ENCODE measurements at places on chromosomes 3 and 15. TPM values are rescaled to one million over a fixed set of nuclear protein-coding genes. Genes with fewer than 3 reads are reported as not detected.

CDAN1 gene
- polyA plus RNA-seq = 19.2 TPM

KLHL40 gene
- not detected for polyA plus RNA-seq

RTP4 gene
- 0.70 TPM for polyA plus RNA-seq

LAMB2 gene
- polyA plus RNA-seq = 435 TPM

FAM43A gene
- 3.7 TPM for polyA plus RNA-seq

SCAANT1 gene
- polyA plus RNA-seq = 1.0 TPM

TGM4 gene
- polyA plus RNA-seq = 0.18 TPM

GUCA1C gene
- 0.52 TPM for polyA plus RNA-seq

SLC12A1 gene
- polyA plus RNA-seq = 433 TPM

ISLR gene
- 43.2 TPM for polyA plus RNA-seq

GRCh38 chr3:150682279-150682678 is 21.4 kb downstream of the ERICH6 start:
- DNase-seq = no peak

DNA sequence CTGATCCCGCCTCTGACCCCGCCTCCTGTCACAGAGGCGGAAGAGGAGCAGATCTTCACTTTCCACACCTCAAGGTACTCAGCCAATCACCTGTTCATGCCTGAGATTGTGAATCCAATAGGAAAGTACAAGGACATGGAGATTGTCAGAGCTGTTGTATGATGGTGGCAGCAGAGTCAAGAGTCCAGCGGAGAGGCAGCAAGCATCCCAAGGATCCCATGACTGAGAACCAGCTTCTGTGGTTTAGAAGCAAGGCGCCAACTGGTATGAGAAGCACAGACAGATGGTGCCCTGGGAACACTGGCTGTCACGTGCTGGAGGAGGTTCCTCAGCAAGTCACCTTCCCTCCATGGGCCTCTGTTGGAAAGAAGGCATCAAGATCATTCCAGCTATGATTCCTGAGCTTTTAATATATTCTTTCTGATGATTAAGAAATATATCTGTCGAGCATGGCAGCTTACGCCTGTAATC is 93.9 kb downstream of the CPN2 start:
- DNase-seq = no peak

- DNase-seq = no peak
Measured at GRCh38 chr15:73153447-73153846, 101.2 kb downstream of the NEO1 start.

DNA sequence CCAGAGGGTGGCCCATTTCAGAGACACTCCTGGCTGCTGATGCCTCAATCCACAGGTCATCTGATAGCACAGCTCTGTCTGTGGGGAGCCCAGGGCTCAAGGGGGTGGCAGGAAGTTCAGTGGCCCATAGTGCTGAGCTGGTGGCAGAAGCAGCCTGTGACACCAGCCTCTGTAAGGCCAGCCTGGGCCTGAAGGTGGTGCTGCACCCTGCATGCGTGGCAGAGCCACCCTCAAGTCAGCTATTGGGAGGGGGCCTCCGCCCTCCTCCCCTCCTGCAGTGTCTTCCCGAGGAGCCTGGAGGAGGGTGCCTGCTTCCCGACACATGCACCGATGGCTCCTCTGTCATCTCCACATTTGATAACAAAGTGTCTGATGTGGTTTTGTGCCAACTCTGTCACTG is 3.0 kb downstream of the PLA1A start:
- no peak for DNase-seq

- no peak for DNase-seq
Measured at GRCh38 chr3:147934451-147935180, 525.5 kb downstream of the ZIC1 start.

DNA sequence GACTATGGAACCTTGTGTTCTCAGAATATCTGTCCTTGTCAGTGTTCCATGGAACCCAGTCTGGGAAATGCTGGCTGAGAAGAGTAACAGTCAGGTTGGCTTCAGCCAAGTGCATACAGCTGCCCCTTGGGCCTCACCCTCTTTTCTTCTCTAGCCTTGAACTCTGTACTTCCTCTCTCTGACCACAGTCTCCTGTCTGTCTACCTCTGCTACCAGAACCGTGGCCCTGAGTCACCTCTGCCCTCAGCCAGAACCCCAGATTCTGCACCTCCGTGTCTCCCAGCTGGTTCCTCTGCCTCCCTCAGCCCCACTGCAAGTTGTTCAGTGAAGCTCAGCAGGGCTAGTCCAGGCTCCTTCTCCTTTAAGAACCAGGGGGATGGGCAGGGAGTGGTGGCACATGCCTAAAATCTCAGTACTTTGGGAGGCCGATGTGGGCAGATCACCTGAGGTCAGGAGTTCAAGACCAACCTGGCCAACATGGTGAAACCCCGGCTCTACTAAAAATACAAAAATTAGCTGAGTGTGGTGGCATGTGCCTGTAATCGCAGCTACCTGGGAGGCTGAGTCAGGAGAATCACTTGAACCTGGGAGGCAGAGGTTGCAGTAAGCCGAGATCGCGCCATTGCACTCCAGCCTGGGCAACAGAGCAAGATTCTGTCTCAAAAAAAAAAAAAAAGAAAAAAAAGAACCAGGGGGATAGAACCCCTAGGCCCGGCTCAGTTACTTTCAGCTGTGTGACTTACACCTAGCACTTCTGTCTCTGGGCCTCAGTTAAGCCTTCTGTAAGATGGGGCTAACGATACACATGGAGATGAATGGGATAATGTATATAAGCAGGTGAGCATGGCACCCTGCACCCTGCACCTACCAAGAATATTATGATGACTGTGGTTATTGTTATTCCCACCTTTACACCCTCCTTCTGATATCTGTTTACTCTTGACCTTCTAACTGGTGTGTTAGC is 24.3 kb upstream of the TATDN2 start:
- no peak for DNase-seq

GRCh38 chr3:22779737-22780136 is 423.4 kb upstream of the UBE2E2 start:
- DNase-seq = no peak

GRCh38 chr3:22315925-22316324 is 564.9 kb upstream of the ZNF385D start:
- DNase-seq = no peak

DNA sequence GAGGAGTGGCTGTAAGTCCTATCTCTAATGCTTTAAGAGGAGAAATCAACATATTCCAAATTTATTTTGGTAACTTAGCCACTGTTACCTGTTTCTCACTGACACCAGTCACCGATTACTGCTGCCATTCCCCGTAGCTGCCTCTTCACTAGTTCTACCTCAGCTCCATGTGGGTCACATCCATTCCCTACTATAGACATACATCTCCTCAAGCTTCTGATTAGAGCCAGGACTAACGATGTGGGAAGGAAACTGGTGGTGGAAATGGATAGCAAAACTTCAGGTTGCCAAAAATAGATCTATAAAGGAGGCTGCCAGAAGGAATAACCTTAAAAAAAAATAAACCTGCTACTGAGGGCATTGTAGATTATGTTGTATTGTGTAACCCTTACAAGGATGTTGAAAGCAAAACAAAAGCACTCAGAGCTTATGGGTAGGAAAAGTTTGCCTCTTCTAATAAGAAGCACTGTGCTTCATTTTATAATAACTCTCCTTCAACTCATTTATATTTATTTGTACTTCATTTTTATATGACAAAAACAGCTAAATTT is 56.0 kb downstream of the KAT2B start:
- DNase-seq = no peak

- DNase-seq = peak; percentile 6
Measured at GRCh38 chr3:37028329-37028728, 35.0 kb downstream of the MLH1 start.

DNA sequence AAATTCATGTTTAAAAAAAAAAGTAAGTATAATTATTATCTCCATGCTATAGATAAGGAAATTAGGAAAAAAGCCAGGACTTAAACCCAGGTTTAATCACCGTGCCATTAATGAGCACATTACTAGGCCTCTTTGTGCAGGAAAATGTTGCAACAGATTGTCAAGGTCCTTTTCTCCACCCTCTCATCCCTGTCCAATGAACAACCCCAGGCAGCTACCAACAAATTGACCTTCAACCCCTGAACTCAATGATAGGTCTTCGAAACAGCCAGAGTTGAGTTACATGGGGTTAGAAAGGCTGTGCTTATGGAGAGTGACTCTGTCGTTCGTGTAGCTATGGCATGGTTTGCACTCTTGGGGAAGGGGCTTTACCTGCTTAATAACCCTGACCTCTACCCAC is 84.2 kb upstream of the CTNNB1 start:
- no peak for DNase-seq

- no peak for DNase-seq
Measured at GRCh38 chr3:155979746-155980145, 109.3 kb downstream of the GMPS start.

DNA sequence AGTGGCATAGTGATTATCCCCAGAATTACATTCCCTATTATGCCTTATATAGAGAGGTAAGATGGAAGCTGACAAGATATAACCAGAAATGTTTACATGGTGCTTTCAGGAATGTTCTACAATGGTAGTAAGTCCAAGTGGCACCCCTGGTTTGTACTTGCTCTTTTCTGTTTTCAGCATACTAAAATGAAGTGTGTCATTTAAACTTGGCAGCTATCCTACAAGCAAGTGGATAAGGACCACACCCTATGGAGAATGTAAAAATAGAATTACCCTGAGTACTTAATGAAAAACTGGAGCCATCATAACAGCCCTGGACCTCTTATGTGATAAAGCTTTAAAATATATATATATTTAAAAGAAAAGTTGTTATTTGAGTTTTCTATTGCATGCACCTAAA is 1012.7 kb upstream of the CADM2 start:
- DNase-seq = no peak

GRCh38 chr15:89174476-89174875 is 46.9 kb downstream of the RLBP1 start:
- DNase-seq = no peak
